ENCODE measurements at places on chromosomes 1 and 21.

DNA sequence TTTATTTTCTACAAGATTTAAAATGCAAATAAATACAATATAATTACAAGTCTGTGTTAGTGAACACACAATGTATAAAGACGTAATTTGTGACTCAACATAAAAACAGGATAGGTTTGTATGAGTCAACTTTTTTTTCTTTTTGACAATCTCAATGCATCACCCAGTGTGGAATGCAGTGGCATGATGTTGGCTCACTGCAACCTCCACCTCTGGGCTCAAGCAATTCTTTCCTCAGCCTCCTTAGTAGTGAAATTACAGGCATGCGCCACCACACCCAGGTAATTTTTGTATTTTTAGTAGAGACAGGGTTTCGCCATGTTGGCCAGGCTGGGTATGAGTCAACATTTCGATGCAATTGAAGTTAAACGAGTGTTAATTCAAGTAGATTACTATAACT lies 5.9 kb upstream of the SPRR2E start:
- no peak for DNase-seq

DNA sequence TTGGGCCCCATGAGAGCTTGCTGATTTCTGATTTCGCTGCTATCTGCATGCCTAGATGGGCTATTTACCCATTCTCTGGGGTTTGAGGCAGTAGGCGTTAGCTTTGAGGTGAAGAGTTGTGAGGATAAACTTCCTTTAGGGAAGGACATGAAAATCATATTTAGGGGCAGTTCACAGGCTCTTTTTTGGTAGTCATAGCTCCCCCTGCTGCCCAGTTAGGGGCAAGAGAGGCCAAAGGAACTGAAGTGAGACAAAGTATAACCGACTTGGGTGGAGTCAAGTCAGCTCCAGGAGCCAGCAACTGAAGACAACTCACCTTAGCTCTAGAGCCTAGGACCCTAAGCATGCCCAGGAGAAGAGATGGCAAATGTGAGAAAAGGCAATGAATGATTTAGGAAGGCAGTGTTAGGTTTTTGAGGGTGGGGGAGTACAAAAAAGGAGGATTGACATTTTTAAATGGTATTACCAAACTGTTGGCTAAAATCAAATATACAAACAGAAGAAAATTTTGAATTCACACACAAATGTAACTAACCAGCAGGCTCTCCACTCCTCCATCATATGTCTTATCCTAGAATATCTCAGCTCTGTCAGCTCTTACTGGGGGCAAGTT lies 625.2 kb downstream of the LMO4 start:
- peak; percentile 42 for DNase-seq

- no peak for DNase-seq
Observed at GRCh38 chr21:32351428-32351827, 41.4 kb downstream of the URB1 start.

DNA sequence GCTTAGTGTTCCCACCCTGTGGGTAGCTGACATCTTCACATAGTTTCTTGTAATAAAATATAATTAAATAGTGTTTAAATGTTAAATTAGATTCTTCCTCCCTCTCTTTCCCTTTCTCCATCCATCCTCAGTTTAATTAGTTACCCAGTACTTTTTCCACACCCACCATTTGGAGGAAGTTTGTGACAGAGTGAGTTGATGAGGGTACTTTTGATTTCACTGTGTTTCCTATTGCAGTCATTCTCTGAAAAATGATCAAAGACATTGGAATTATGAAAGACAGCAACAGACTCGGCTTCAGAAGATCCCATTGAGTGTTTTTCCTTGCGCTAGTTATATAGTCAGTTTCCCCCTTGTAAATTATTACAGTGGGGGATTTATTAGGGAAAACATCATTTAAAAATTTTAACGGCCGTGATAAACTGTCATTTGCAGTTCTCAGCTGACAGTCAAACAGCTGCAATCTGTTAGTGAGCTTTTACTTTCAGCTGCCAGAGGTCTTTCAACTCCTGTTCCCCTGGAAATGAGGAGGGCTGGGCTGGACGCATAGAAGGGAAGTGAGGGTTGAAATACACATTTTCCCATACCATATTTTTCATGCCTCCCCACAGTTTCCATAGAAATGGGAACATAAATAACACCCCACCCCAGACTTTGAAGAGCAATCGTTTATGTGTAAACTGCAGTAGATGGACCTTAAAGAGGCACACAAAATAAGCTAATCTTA lies 61.3 kb upstream of the CACYBP start:
- no peak for DNase-seq

- no peak for DNase-seq
Observed at GRCh38 chr1:226645279-226645976, 93.7 kb downstream of the ITPKB start.

DNA sequence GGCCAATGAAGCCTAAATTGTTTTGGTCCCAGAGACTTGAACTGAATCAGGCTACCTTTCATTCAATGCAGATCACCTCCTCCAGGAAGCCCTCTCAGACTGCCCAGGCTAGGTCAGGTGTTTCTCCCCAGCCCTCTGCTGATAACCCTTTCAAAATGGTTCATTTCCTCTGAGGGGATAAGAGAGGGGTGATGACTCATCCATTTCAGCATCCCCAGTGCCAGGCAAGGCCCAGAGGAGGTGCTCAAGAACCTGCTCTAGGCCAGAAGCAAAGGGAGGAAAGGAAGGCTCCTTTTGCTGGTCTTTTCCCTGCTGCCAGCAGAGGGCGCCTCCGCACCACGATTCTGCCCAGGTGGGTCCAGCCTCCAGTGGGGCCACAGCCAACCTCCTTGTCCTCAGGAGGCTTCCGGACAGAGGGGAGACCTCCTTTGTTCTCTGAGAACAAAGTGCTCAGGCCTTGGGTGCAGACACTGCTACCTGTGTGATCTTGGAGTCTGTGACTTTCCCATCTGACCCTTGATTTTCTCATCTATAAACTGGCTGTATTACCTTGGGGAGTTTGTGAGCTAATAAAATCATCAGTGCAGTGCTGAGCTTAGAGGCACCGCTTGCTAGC lies 45.3 kb upstream of the ARHGEF10L start:
- DNase-seq = peak; percentile 32

- DNase-seq = no peak
Observed at GRCh38 chr1:162182090-162182489, 112.6 kb downstream of the NOS1AP start.

- no peak for DNase-seq
Observed at GRCh38 chr1:18342744-18343143, 138.0 kb upstream of the KLHDC7A start.

DNA sequence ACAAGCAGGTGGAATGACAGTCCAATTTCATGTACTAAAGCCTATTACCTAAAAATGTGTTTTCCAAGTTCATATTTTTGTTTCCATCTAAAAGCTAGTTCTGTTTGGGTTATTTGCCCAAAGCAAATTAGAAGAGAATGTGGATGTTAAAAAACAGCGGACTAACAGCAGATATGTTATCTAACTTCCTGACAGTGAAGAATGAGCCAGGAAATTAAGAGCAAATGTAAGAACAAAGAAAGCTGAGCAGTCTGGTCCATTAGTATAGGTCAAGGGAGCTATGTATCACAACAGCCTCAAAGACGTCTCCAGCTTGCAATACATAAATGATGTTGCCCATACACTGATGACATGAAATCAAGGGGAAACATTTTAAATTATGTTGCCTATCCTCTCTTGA lies 145.5 kb upstream of the PLD5 start:
- DNase-seq = no peak

DNA sequence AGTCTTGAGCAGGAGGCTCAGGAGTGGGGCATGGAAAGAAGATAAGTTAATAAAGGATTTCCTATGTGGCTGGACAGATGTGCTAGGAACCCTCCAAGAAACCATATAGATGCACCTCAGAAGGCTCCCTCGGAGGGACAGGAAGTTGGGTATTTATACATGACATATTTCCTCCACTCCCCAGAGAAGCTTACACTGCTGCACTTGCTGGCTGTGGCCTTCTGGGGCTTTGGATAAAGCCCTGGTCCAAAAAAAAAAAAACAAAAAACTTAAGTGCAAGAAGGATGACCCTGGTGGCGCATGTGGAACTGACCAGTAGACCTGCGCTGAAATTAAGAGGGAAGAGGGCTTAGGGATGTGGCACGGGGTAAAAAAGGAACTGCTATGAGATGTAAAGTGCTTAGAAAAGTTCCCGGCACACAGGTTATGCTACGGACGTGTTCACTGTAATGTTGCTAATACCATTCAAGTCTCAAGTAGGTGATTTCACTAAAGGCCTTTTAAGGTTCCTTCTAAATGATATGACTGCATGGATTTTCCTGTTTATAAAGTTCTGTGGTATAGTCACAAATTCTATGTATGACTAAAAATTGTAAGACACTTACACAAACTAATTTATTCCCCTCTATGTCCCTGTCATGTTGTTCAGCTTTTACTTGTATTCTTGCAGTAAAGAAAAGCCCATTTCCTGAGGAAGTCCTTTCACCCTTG lies 253.6 kb downstream of the HMCN1 start:
- DNase-seq = peak; percentile 25

DNA sequence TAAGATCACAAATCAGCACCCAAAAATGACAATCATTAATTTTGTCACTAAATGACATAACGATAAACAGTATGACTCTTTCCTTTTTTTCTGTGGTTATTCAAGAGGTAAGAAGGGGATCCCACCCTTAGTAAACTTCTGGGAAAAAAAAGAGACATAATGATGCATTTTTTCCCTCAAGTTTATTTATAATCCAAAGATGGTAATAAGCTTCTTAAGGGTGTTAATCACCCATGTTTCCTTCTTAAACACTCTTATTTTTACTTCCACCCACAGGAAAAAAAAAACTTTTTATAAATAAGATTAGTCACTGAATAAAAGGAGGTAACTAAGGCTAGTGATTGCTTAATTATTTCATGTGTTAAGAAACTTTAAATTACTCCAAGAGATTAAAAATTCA lies 24.7 kb downstream of the RGS1 start:
- no peak for DNase-seq

DNA sequence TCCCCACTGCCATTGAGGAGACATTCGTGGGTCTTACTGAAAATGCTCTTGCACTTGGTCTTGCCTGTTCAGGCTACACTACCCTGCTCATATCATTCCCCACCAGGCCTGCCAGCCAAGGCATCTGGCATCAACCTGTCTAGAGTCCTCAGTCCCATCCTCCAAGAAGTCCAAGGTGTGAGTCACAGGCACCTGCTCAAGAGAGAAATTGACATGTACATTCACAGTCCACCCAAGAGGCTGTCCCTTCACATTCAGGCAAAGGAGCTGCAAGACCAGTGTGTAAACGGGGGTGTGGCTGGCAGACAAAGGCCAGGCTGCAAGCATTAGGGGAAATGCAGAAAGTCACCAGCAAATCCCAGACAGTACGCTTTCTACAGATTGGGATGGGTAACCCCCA lies 13.1 kb upstream of the PLA2G2C start:
- DNase-seq = no peak

DNA sequence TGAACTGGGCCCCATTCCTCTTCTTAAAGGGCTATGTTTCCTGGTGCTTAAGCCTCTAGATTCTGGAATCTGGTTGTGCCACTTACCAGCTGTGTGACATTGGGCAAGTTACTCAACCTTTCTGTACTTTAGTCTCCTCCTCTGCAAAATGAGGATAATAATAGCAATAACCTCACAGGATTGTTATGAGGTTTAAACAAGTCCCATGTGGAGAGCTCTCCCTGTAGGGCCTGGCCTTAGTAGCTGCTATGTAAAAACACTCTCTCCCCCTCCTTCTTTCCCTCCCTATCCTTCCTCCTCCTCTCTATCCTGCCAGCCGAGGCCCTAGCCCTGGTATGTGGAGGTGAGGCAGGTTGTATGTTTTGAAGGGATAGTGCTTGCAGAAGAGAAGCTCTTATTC lies 8.2 kb upstream of the PEAR1 start:
- no peak for DNase-seq

DNA sequence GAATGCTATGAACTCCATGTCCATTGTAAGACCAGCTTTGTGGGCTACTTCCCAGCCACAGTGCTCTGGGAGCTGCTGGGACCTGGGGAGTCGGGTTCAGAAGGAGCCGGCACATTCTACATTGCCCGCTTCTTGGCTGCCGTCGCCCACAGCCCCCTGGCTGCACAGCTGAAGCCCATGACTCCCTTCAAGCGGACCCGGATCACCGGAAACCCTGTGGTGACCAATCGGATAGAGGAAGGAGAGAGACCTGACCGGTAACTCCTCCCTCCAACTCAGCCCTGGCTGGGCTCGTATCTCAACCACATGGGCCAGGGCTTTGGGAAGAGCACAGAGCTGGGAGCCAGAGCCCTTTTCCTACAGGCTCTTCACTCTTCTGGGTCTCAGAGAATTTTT lies 15.4 kb downstream of the MOV10 start:
- no peak for DNase-seq

DNA sequence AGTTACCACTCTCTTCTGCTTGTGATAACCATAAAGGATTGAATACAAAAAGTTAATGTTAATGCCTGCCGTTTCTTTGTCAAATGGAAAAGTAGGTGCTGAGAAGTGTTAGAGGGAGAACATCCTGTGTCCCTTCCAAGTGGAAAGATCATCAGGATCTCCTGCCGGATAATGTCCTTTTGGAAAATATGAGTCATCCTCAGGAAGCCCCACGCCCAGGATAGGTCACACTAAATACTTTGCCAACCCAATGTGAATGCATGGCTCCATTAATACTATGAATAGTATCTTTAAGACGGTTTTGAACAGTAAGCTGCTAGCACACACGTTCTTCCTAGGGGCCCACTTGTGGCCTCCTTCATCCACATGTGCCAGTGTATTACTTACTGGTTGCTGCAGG lies 279.5 kb downstream of the ZNF326 start:
- DNase-seq = no peak

- DNase-seq = no peak
Observed at GRCh38 chr1:81803431-81804110, 2.8 kb downstream of the ADGRL2 start.

All from CD4-positive, CD25-positive, alpha-beta regulatory T cell (primary cell).